ENCODE measurements at places on chromosomes 7 and 10.
A peak's percentile ranks its signal among the peaks of the same experiment; 100 is the strongest.

DNA sequence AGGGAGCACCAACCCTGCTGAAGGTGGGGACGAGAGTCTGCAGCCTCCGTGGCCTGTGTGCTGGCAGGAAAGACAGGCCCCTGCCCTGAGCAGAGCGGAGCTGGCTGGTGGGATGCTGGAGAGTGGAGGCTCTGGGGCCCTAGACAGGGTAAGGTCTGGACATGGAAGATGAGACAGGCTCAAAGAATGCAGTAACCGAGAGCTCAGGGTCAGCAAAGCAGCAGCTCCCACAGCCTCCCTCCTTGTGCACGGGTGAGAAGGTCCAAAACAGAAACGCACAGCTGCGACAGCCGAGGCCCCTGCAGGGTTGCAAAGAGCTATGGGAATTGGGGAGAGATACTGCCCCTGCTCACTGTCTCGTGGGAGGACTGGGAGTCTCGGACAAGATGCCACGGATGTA, 80.5 kb downstream of the TNS3 start:
- DNase-seq = no peak

- DNase-seq = no peak
These were observed 13.2 kb downstream of the ZNF488 start for GRCh38 chr10:47370878-47371277.

GRCh38 chr10:78927257-78927995, 141.3 kb upstream of the ZMIZ1 start:
- no peak for DNase-seq

- DNase-seq = no peak
These were observed 11.0 kb downstream of the FLNC start for GRCh38 chr7:128841171-128841690.

DNA sequence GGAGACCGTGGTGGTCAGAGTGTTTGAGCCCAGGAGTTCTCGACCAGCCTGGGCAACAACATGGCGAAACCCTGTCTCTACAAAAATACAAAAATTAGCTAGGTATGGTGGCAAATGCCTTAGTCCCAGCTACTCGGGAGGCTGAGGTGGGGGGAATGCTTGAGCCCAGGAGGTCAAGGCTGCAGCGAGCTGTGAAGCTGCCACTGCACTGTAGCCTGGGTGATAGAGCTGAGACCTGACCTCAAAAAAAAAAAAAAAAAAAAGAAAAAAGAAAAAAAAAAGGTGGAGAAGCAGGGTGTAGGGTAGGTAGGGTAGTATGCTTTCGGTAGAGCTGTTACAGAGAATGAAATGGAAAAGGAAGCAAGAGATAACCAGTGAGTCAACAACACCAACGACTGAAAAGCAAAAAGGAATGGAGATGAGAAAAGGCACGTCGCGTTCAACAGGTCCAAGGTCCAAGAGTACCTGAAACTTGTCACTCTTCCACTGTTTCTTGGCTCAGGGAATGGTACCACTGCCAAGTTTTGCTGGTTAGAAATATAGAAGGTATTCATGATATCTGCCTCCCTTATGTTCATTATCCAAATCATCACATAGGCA, 4.3 kb upstream of the RSBN1L start:
- DNase-seq = no peak

DNA sequence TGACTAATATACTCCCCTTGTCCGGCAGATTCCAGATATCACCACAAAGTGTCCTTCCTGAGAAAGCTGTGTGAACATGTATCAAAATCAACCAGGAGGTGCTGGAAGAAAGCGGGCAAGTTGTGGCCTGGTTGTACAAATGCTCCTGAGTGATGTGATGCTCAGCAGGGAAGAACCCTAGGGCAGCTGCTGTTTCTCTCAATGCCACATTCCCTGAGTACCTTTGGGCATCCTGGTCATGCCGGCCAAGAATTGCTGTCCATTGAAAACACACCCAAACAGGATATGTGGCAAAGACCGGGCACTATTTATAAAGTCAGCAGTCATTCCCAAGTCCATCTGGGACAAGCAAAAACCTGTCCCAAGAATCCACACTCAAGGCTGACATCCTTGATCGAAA, 7.8 kb upstream of the ADCY1 start:
- DNase-seq = no peak

- DNase-seq = peak; percentile 18
These were observed at the start of gene AKR1B15 for GRCh38 chr7:134548877-134549276. Gene AKR1B15 (plus strand): TSS chr7:134549110. CDS start chr7:134564620, 15,510 bp downstream.

- DNase-seq = no peak
These were observed 338.9 kb upstream of the MBL2 start for GRCh38 chr10:53111529-53111928.

- DNase-seq = no peak
These were observed 114.5 kb downstream of the PTPN20 start for GRCh38 chr10:47025540-47026300.

DNA sequence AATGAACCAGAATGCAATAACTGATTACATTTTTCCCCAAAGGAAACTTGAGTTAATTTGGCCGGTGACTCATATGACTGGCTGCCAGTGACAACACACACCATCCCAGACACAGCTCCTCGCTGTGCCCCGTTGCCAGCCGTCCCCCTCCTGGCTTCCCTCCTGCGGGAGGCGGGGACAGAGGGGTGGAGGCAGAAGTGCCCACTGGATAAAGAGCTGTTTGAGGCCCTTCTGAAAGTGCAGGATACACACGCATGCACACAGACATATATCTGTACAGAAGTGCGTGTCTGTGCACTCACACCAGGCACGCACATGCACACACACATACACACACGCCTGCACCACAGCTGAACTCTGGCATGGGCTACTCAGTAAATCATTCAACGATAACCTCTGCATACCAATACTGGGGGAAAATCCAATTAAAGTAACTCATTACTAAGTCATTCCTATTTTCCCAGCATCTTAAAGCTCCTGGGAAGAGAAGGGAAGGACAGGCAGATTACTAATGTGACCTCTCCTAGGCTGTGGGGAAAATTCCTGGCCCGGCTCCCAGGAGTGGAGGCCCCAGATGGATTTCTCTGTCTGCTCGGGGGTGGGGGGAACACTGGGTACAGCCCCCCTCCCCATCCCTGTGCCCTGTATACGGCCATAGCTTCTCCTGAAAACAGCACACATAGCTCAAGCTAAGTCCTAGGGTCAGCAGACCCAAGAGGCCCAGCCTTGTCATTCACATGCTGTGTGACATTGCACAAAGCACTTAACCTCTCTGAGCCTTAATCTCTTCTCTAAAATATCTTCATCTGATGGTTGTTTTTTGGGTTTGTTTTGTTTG, 52.3 kb upstream of the MYL10 start:
- DNase-seq = no peak

- no peak for DNase-seq
These were observed 14.4 kb downstream of the ZNF33B start for GRCh38 chr10:42623929-42624328.

GRCh38 chr7:25711940-25712339, 440.1 kb upstream of the NFE2L3 start:
- DNase-seq = no peak

- no peak for DNase-seq
These were observed 3.6 kb downstream of the YWHAG start for GRCh38 chr7:76354981-76355730.

DNA sequence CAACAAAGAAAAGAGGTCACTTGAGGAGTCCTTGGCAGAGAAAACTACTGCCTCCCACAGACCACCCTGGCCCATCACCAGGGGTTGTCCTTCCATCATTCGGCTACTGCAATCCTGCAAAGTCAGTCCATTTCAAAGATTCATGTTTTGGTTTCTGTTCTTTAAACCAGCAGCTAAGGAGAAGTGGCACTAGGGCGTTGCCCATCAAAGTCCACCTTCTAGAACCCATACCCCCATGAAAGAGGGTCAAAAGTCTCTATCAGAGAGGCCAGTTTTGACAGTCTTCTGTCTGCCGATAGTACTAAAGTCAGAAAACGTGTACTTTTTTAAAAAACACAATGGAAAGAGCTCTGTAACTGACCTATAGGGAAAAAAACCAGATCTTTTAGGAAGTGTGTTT, 14.4 kb downstream of the CCDC6 start:
- DNase-seq = no peak

DNA sequence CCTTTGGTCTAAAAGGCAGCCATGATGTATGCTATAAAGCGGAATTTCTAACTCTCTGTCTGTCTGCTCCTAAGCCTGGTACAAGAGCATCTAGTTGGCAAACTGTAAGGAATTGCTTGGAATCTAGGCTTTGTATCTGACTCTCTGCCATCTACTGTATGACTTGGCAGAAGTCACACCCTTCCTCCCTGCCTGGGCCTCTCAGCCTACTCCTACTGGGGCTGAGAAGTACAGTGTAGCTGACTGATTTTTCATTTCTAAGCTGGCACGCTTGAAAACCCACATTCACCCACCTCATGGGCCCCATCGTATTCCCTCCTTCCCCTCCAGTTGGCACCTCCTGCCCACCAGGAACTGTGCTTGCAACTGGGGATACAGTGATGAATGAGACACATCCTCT, 435.2 kb downstream of the PLXNA4 start:
- DNase-seq = no peak

- no peak for DNase-seq
These were observed 931 bp downstream of the SH2D4B start for GRCh38 chr10:80538481-80539185.

GRCh38 chr7:27709137-27710075, 30.6 kb upstream of the TAX1BP1 start:
- DNase-seq = no peak

DNA sequence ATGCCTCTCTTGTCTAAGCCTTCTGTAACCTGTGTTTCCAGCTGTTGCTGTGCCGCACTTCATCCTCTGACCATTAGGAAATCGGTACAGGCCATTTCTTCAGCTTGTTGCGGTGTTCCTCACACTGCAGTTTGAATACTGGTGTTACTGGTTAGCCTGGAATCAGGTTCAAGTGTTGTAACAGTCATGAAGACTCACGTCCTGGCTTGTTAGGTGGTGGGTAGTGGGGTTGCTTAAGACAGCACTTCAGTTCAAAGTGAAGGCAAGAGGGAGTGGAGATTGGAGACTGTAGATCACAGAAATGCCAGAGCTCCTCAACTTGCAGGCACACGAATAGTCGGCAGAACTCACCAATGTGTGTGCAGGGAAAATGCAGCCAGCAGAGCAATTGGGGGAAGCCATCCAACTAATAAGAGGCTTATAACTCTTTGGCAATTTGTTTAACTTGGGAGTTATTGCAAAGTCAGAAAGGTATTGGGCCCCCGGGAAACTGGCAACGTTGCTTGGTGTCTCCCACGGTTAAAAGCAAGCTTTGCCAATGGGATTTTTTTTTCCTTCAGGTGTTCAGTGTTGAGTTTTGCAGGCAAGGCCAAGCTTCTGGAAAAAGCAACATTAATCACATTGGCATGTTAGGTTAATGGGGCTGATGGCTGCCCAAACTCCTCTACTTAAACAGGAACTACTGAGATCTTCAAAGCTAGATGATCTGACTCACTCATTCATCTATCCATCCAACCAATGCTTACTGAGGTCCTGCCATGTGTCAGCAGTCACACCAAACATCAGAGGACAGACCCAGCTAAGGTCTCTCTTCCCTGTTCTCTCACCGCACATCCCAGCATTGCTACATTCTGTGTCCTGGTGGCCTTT, 380.9 kb downstream of the GATA3 start:
- DNase-seq = no peak

DNA sequence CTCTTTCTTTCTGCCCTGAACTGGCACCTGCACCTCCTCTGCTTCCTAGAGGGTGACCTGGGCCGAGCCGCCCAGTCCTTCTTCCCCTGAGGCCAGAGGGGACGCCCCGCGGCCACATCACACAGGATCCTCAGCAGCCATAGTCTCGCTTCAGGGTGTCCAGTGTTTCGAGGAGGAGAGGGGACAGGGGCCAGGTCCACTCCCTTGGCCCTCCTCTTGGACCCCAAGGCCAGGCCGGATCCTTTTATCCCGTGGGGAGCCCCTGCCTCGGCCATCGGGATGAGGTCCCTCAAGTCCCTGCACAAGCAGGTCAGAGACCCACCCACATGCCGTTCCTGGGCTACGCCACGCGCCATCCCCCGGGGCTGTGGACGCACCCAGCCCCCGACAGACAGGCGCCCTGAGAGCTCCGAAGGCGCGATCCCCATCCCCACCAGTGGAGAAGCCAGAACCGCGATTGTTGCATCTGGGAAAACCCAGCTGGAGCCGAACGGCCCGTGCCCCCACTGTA, 3.6 kb downstream of the BHLHA15 start:
- no peak for DNase-seq

DNA sequence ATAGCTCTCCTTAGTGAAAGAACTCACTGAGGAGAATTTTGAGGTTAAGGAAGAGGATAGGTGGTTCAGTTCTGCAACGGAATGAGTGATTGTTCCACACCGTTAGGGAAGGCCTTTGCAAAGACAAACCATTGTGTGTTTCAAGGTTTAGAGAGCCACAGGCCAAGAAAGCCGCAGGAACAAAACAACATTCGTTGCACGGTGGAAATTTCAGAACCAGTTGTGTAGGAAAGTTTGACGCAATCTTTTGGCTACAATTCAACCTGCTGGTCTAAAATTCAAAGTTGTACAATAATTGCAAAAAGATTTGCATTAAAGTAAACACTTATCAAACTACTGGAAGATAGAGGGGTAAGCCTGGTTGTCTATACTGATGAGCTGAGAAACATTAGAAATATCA, 91.4 kb downstream of the FAM107B start:
- no peak for DNase-seq

- DNase-seq = no peak
These were observed 33.6 kb downstream of the NKX6-2 start for GRCh38 chr10:132752378-132752777.

DNA sequence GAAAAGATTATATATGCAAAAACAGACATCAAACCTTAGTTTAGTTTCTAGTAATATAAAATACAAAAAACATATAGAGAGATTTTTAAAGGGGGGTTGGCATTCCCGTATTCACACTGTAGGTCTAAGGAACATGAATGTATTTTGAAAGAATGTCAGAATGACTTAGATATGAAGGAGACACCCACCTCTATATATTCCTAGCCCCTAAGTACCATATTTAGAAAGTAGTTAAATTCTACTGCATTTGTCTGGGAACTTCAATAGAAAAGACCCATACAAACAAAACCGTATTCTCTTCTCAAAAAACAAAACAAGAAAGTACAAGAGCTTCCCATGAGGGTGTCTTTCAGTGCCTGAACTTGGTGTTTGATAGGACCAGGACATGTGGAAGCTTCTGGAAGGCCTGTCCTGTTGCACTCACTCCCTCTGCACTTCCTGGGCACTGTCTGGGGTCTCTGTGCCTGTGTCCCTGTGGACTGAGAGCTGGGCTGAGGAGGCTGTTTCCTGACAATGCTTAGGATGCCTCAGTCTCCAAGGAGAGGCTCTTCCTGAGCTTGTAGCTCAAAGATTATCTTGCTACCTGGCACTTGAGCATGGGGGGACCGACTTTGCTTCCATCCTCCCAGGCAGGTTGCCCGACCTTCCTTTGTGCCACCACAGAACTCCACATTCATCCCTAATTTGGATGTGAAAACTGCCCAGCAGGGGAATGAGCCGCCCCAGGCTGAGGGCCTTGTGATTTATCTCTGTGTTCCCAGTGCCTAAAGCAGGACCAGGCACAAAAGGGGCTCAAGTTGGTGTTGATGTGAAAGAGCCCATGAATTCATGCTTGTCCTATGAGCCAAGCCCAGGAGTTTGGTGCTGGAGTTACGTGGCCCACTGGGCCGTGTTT, 44.4 kb upstream of the KLF6 start:
- DNase-seq = no peak

- no peak for DNase-seq
These were observed 222.4 kb downstream of the PTPRN2 start for GRCh38 chr7:158365267-158365666.

- DNase-seq = no peak
These were observed 44.0 kb upstream of the ANK3 start for GRCh38 chr10:60433684-60434083.

- DNase-seq = no peak
These were observed 50.8 kb downstream of the SLIT1 start for GRCh38 chr10:97134983-97135382.

All from stimulated activated CD4-positive, alpha-beta T cell treated with anti-CD3 and anti-CD28 coated beads, TNF-alpha, amount 100 ng/mL, for 48 hours (primary cell).